Hematopoietic multipotent progenitor cell treated with erythropoietin and hydrocortisone succinate and interleukin-3 and kit ligand, for 8 days (in vitro differentiated cells): ENCODE measurements at places on chromosomes 16 and 17.

GRCh38 chr16:27426423-27427408, 24.7 kb downstream of the IL21R start:
- peak; percentile 9 for DNase-seq

DNA sequence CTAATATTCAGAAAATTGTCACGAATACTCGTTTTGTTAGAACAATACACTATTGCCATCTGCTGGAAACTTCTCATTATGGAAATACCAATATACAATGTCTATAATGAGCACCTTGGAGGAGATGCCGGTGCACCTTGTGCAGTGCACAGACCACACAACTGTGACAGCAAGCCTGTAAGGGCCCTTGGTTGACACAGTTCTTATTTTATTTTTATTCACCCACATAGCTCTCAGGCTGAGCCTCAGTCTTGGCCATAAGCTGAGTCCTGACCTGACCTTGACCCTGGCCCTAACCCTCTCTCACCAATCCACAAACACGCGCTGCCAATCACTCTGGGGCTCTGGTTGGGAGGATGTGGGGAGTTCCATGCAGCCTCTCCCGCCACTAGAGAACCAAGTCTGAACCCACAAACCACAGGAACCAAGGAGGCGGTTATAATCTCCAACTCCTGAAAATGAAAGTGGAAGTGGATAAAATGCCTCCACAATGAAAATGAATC, 7.6 kb downstream of the AIPL1 start:
- no peak for DNase-seq

DNA sequence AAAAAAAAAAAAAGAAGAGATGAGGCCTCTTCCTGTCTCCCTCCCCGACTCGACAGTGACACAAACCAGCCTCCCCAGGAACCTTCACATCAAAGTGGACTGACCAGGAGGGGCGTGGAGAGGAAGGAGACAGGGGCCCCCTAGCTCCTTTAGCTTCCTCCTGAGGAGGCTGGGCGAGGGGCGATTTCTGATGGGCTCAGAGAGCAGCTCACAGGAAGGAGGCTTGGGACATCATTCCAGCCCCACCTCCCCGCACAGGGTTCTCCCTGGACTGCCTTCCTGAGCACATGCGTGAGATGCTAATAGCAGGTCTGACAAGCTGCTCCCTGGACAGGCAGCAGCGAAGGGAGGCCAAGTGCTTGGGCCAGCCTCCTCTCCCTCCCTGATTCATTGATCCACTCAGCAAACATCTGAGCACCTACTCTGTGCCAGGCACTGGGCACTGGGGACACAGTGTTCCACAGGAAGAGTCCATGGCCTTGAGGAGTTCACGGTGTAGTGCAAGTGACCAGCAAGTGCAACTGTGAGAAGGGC, 14.4 kb upstream of the DOK4 start:
- no peak for DNase-seq

DNA sequence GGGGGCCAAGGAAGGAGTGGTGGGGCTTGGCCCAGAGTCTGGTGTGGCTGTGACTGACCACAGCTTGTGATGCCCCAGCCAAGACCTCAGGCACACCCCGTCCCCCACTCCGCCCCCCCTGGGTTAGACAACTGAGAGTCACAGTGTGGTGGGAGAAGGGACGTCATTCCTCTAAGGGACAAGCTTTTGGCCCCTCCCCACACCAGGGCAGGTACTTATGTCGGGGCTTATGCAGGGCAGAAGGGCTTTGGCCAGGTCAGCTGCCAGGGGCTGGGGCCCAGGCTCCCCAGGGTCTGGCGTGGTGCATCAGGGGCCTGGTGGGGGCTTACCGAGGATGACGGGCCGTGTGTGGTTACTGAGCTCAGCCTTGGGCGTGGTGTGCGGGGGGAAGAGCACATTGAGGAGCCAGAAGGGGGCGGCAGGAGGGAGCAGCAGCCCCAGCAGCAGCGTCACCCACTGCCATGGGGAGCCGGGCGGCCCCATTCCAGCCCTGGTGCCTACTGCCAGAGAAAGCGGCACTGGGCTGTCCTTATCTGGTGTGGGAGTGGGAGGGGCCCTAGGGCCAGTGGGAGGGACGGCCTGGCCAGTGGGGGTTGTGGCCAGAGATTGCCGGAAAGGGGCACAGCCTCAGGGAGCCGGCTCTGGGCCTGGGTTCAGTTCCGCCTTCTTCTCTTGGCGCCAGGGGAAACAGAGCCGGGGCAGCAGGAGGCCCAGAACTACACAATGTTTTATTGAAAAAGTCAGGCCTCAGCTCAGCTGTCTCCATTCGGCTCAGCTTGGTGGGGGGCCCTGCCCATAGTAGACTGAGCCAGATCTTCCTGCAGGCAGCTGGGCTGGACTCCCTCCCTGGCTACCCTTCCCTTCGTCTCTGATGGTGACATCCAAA, at the start of gene LCAT:
LCAT (minus strand) TSS at position 502 of the 886 bp plus-strand sequence; CDS start at position 483, 19 bp downstream.
- no peak for DNase-seq

DNA sequence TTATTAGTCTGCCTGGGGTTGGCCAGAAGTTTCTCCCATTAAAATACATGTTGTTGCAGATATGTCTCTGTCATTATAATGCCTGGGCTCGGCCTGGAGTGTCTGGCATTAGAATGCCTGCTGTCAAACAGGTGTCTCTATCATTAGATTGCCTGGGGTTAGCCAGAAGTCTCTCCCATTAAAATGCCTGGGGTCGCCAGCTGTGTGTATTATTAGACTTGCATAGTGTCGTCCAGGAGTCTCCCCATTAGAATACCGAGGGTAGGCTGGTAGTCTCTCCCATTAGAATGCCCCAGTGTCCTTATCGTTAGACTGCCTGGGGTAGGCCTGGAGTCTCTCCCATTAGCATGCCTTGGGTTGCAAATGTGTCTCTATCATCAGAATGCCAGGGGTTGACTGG, 2270.8 kb downstream of the TP53TG3F start:
- no peak for DNase-seq
